Tibial nerve (tissue), 4 donors: ENCODE measurements at places on chromosomes 4 and X. TPM values are rescaled to one million over a fixed set of nuclear protein-coding genes. Genes with fewer than 3 reads are reported as not detected.

CT45A2 gene
- not detected for total RNA-seq

SSX1 gene
- total RNA-seq, result not detected

TMSB15A gene
- total RNA-seq, result not detected

SLC49A3 gene
- 15.7 TPM for total RNA-seq

PRRG1 gene
- 15.5 TPM for total RNA-seq

GAR1 gene
- total RNA-seq, result 6.5 TPM

CSAG2 gene
- not detected for total RNA-seq

CCDC120 gene
- 4.6 TPM for total RNA-seq

GSX2 gene
- not detected for total RNA-seq

FAM236C gene
- not detected for total RNA-seq

DCAF16 gene
- 43.2 TPM for total RNA-seq

JCHAIN gene
- 3.1 TPM for total RNA-seq

ARHGEF9 gene
- 19.5 TPM for total RNA-seq

ITM2A gene
- total RNA-seq, result 152 TPM

TMPRSS11B gene
- not detected for total RNA-seq

BST1 gene
- total RNA-seq, result 13.8 TPM

ZNF630 gene
- total RNA-seq, result 5.3 TPM

FRMPD4 gene
- total RNA-seq, result not detected

CABS1 gene
- not detected for total RNA-seq

PDZD4 gene
- total RNA-seq, result 20.2 TPM

ASB9 gene
- total RNA-seq, result 3.9 TPM

SOX3 gene
- not detected for total RNA-seq

PTTG2 gene
- total RNA-seq, result 1.3 TPM

EOLA1 gene
- total RNA-seq, result 12.3 TPM

SPACA5 gene
- not detected for total RNA-seq

SH3D19 gene
- 290 TPM for total RNA-seq

CFP gene
- 11.5 TPM for total RNA-seq

CLIC2 gene
- total RNA-seq, result 15.7 TPM

LRAT gene
- 1.1 TPM for total RNA-seq

HS3ST1 gene
- 6.0 TPM for total RNA-seq

C4orf46 gene
- 3.6 TPM for total RNA-seq

MAGEA2 gene
- not detected for total RNA-seq

FSTL5 gene
- total RNA-seq, result 13.5 TPM

MAGEA11 gene
- not detected for total RNA-seq

NKAP gene
- 5.2 TPM for total RNA-seq

ODAPH gene
- not detected for total RNA-seq

TMEM150C gene
- 13.1 TPM for total RNA-seq

OFD1 gene
- total RNA-seq, result 38.1 TPM

SLC9B1 gene
- 2.8 TPM for total RNA-seq

STK26 gene
- total RNA-seq, result 1.7 TPM

SLC25A53 gene
- total RNA-seq, result 26.1 TPM
